ENCODE measurements at places on chromosomes 1 and 21.

GRCh38 chr21:45522381-45522780 lies 19.9 kb downstream of the SLC19A1 start:
- DNase-seq: no peak

- DNase-seq: no peak
These were observed 575.7 kb downstream of the NPHP4 start for GRCh38 chr1:5416518-5416917.

DNA sequence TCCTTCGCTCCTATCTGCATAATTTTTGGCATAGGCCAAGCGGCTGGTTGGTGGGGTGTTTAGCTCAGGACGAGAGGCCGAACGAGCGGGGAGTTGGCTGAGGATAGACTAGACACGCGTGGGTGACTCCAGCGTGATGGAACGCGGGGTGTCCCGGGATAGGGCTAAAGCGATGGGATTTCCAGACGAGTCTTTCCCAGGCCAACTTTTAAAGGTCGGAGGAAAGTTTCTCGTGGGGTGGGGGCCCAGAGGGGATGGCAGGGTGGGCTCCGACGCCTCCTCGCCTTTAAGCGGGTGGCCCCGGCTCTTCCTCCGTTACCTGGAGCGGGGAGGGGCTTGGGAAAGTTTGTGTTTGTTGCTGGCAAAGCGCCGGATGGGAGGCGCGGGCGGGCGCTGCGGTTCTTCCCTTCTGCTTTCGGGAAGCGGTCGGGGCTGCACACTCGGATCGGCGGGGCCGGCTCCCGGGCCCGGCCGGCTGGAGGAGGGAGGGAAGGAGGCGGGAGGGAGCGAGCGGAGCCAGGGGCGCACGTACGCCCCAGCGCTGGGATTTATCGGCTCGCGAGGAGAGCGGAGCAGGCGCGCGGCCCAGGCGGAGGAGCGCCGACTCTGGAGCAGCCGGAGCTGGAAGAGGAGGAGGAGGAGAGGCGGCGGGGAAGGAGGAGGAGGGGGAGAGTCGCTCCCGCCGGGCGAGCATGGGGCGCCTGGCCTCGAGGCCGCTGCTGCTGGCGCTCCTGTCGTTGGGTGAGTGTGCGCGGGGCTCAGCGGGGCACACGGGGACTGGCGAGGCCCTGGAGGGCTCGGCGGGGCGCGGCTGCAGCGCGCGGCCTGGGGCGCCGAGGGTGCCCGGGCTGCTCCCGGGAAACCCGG lies at the start of gene PTGFRN:
Gene PTGFRN, plus strand, starts transcription at position 405 of the 867 bp plus-strand sequence. Its CDS starts 288 bp downstream, at position 693.
- DNase-seq: peak; percentile 45

- DNase-seq: no peak
These were observed 1.7 kb downstream of the ETS2 start for GRCh38 chr21:38807441-38807871.

DNA sequence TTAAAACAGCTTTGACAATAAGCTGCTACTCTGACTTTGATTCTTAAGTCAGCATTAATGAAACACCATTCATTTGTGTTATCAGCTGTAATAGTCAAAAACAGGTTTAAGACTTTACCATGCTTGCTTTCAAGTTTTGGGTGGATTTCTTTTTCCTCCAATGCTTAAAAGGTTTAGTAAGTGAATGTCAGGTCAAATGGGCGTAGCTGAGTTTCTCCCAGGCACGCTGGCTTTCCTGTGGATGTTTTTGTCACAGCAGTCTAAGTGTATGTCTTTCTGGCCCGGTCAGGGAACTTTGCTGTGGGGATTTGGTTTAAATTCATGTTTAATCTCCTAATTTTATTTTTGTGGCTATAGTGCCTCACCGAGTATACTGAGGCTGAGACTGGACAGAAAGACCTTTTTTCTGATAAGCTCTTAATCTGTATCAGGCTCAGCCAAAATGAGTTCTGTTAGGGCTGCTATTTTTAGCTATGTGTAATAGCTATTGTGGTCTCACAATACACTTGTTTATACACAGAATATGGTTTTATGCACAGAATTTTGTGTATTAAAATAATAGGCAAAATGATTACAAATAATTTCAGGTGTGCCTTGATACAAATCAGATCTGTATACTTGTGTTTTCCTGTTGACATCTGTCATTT lies 292.8 kb downstream of the DISC1 start:
- no peak for DNase-seq

DNA sequence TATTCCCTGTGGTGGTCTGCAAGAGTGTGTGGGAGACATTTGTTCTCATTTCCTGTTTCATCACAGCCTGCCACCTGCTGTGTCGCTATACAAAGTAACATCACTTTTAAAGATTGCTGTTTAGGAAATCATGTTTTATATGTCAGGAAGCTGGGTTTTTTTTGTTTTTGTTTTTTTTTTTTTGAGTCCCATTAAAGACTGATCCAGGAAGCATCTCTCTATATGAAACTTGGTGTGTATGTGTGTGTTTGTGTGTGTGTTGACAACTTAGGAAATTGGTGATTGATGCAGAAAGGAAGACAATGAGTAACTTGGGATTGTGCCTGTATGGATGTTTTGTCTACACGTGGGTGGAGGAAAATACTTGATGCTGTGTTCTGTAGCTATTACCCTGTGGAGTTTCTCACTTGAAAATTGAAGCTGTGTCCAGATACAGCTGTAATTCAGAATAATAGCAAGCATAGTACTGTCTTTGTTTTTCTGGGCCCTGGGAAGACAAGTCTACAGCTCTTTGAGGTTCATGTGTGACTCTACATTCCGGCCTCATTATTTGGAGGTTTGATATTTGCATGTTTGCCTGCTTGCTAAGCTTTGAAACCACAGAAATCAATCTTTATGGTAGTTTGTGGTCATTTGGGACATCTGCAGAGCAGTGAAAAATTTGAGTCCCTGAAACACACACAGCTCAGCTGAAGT lies 47.9 kb downstream of the LAMC1 start:
- DNase-seq: peak; percentile 74

GRCh38 chr1:7329868-7330615 lies 441.1 kb upstream of the VAMP3 start:
- no peak for DNase-seq

- no peak for DNase-seq
These were observed 122.2 kb downstream of the SIK1 start for GRCh38 chr21:43304621-43305335.

- no peak for DNase-seq
These were observed 89.5 kb upstream of the GNG4 start for GRCh38 chr1:235739124-235739523.

GRCh38 chr1:22848405-22848804 lies 124.3 kb downstream of the LACTBL1 start:
- no peak for DNase-seq

DNA sequence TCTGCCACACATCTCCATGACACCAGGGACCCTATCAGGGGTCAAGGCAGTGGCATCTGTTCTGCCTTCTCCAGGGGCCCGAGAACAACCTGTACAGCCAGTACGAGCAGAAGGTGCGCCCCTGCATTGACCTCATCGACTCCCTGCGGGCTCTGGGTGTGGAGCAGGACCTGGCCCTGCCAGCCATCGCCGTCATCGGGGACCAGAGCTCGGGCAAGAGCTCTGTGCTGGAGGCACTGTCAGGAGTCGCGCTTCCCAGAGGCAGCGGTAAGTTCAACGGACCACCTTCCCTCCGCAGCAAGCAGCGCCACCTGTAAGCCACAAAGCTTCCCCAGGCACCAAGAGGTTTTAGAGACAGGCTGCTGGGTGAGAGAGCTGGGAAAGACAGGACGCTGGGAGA lies 15.9 kb downstream of the MX2 start:
- DNase-seq: no peak

GRCh38 chr1:206685769-206686477 lies 1.2 kb downstream of the MAPKAPK2 start:
- peak; percentile 55 for DNase-seq

GRCh38 chr21:35796844-35797243 lies 263.5 kb downstream of the SETD4 start:
- no peak for DNase-seq

DNA sequence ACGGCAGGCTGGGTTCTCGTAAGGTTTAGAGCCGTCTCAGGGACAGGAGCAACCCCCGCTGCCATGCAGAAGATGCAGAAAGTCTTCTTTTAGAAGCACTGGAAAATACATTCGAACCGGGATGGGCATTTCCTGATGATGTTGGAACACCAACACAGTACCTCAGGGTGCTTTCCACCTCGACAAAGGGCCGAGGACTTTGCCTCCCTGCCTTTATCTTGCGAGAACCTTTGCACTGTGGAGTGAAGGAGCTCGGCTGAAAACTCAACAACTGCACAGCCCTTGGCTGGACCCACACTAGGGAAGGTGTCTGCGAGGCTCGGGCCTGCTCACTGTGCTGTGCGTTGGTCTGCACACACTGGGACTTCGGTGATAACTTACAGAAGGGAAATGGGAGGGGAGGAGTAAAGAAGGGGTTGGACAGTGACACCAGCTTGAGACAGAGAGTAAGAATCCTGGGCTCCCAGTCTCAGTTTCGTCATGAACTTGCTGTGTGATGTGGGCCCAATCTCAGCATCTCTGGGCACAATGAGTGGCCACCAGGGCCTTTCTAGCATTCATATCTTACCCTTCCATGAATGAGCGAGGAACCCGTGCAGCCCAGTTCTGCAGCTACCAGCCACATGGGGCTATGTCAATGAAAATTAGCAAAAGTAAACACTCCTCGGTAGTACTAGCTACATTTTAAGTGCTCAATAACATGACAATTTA lies 18.2 kb downstream of the RCAN1 start:
- DNase-seq: no peak

- no peak for DNase-seq
These were observed 93.8 kb downstream of the PTPRU start for GRCh38 chr1:29330089-29330488.

GRCh38 chr1:156953571-156953970 lies 33.1 kb downstream of the LRRC71 start:
- no peak for DNase-seq

GRCh38 chr1:185059950-185060571 lies 14.7 kb downstream of the RNF2 start:
- DNase-seq: no peak

DNA sequence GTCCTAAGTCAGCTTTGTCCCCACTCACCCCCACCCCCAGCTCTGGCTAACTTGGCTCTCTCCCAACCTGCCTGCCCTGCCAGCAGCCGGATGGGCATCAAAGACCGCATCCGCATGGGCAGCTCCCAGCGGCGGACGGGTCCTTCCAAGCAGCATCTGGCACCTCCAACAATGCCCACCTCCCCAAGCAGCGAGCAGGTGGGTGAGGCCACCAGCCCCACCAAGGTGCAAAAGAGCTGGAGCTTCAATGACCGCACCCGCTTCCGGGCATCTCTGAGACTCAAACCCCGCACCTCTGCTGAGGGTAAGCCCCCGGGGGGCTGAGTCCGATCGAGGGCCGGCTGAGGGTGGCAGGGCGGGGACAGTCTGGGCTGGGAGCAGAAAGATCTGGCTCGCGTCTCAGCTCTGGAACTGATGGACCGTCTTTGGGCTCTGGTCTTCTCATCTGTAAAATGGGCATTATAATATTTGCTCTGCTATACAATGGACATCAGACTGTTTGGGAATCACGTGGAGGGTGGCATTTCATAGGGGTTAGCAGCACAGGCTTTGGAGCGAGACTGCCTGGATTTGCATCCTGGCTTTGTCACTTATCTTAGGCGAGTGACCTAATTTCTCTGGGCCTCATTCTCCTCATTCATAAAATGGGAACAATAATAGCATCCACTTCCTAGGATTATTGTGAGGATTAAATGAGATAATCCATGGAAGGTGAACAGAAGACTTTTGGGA lies 31.0 kb downstream of the CITED4 start:
- DNase-seq: no peak

DNA sequence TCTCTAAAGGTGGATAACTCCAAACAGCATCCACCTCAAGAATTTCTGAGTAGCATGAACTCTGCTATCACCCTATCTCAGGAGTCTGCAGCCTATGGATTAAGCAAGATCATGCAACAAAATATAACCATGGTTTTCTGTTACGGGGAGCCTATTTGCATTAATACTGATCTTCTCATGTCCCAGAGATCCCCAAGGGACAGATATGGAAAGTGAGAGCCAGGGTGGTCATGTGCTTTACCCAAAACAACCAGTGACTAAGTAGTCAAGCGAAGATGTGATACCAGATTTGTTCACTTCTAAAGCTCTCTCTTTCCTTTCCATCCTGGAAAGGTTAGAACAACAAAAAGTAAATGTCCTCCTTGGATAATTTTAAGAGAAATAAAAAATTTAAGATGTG lies 125.1 kb downstream of the PRRX1 start:
- DNase-seq: no peak

GRCh38 chr1:66944330-66945274 lies 19.8 kb downstream of the MIER1 start:
- DNase-seq: no peak

GRCh38 chr1:163609858-163610257 lies 288.1 kb downstream of the NUF2 start:
- DNase-seq: no peak

- no peak for DNase-seq
These were observed 27.1 kb downstream of the SHISAL2A start for GRCh38 chr1:52659851-52660596.

- no peak for DNase-seq
These were observed 27.6 kb upstream of the ARHGAP29 start for GRCh38 chr1:94265011-94265422.

GRCh38 chr21:18493422-18493821 lies 89.8 kb upstream of the TMPRSS15 start:
- DNase-seq: no peak

DNA sequence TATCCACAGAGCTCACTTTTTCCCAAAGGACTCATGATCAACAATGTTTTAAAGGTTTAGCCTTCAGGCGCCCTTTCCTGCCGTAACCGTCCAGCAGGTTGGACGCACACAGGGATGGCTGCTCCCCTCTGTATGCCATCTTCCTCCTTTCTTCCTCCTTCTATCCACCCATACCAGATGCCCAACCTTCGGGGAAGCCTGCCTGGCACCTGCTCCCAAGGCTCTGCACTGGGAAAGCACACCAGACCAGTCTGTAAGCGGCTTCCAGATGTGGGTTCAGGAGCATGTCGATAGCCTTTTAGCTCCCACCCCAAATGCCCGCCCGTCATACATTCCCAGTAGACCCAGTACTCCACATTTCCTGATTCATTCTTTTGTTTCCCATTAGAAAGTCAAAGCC lies 52.9 kb downstream of the STUM start:
- no peak for DNase-seq

DNA sequence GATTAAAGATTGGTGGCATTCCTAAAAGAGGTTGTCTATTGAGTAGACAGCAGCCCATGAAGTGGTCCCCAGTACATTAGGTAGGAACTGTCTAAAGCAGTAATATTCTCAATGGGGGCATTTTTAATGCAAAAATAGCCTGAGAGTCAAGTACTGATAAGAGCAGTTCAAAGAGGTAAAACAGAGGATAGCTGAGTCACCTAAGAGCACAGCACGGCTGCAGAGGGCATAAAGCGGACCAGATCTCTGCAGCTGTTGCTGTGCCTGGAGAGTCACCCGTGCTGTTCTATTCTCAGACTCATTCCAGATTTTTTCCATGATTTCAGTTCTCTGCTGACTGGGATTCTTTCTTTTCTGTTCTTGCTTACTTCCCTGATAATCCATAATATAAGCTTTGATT lies 313.2 kb downstream of the OLFM3 start:
- DNase-seq: no peak

GRCh38 chr1:17948594-17948993 lies 159.0 kb upstream of the IGSF21 start:
- no peak for DNase-seq

Measured in GM06990 (cell line).